ENCODE measurements at places on chromosomes 7 and 10.

GRCh38 chr7:155795951-155796350 is 16.3 kb downstream of the SHH start:
- no peak for DNase-seq

DNA sequence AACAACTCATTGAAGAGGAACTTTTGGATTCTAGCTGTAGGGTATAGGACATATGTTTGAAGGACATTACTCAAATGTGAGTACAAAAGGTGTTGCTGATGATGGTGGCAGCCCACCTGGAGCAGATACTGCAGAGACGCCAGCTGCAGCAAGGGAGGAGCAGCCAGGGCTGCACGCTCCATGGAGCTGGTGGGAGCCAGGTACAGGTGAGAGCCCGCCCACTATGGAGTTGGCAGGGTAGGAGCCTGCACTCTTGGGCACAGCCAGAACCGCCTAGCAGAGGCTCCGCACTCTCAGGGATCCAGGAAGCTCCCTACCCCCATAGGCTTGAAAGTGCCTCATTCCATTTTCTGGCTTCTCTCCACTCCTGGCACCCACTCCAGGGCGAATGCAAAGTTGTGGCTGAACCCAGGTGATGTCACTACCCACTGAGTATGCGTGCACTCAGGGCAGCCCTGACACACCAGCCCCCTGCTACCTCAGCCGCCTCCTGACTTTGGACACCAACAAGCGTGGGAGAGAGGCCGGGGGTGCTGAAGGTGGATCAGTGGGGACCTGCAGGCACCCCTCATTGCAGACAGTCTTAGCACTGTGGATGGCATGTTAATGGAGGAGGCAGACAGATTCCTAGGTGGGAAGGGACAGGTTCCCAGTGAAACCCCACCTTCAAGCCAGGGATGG is 761.1 kb downstream of the IPMK start:
- DNase-seq: no peak

DNA sequence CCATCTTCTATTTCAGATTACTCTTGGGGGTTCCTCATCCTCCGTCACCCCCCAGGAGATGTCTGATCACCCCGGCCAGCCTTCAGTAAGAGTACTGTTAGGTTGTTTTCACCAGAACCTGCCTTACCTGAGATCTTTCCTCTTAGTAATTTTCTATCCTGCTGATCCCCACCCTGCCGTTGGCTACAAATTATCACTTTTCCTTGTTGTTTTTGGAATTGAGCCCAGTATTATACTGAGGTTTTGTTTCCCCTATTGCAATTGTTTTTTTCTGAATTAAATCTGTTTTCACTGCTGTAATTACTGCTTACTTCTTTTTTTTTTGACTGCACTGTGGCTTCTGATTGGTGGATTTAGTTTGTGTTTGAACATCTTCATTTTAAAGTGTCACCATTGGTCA is 14.7 kb downstream of the SPAM1 start:
- no peak for DNase-seq

- DNase-seq: no peak
These were observed 756.3 kb downstream of the NXPH1 start for GRCh38 chr7:9189703-9190102.

- DNase-seq: no peak
These were observed 35.4 kb upstream of the FAM133B start for GRCh38 chr7:92625617-92626016.

GRCh38 chr10:89151857-89152256 is 55.3 kb downstream of the CH25H start:
- no peak for DNase-seq

DNA sequence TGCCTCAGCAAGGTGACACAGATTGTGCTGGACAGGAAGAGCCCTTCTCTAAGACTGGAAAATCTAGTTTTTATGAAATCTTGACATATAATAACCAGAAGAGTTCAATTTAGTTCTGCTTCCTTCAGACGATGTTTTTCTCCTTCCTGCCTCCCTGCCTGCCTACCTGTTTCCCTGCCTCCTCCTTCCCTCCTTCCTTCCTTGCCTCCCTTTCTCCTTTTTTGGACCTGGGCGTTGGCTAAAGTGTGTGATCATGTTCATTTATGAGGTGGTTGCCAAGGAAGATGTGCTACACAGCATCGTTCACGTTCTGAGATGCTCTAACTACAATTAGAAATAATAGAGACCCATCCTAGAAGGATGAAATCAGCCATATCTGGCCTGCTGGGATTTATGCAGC is 224.6 kb downstream of the PHTF2 start:
- DNase-seq: no peak

All from anterior cingulate cortex (tissue), 58 donors.